ENCODE measurements at places on chromosomes 3 and 15.

DNA sequence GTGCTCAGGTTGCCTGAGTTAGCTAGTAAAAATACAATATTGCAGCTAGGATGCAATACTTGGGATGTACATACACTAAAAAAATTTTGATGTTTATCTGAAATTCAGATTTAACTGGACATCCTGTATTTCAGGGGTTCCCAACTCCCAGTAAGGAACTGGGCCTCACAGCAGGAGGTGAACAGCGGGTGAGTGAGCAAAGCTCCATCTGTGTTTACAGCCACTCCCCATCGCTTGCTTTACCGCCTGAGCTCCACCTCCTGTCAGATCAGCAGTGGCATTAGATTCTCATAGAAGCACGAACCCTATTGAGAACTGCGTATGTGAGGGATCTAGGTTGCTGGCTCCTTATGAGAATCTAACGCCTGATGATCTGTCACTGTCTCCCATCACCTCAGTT is 285.1 kb upstream of the PROK2 start:
- DNase-seq = no peak

GRCh38 chr15:89803941-89804800 is 10.5 kb downstream of the ANPEP start:
- no peak for DNase-seq

- no peak for DNase-seq
Measured at GRCh38 chr3:169387751-169388696, 275.5 kb downstream of the MECOM start.

GRCh38 chr3:40713795-40714194 is 189.0 kb downstream of the ZNF621 start:
- DNase-seq = no peak

GRCh38 chr3:194382196-194382891 is 12.8 kb upstream of the LRRC15 start:
- DNase-seq = no peak

DNA sequence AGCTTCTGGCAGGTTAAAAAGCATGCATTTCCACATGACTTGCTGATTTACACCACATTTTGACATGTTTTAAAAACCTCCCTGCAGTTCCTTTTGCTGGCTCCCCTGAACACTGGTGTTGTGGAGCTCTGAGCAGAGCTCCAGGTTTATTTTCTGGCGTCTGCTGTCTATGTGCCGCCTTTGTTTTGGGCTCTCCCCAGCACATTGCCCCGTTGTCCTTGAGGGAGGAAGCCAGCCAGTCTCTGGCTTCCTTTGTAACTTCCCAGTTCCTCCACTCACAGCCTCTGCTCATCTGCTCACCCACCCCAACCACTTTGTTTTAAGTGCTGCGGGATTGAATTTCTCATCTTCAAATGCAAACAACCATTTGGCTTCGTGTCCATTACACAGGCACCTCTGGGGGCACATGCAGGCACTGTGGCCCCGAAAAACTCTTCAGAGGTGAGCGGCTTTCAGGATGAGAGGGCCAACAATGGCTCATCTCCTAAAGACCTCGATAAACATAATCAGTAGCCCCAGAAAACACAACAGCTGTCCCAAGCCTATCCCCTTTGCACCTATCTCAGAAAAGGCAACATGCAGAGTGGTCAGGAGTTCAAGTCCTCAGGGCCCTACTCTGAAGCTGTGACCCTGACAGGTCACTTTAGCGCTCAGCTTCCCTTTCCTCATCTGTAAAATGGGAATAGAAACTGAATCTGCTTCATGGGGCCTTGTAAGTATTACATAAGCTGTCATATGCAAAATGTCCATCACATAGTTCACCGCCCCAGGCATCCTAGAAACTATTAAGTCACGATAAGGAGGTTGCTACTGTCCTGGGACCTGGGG is 1.3 kb upstream of the MEF2A start:
- no peak for DNase-seq

DNA sequence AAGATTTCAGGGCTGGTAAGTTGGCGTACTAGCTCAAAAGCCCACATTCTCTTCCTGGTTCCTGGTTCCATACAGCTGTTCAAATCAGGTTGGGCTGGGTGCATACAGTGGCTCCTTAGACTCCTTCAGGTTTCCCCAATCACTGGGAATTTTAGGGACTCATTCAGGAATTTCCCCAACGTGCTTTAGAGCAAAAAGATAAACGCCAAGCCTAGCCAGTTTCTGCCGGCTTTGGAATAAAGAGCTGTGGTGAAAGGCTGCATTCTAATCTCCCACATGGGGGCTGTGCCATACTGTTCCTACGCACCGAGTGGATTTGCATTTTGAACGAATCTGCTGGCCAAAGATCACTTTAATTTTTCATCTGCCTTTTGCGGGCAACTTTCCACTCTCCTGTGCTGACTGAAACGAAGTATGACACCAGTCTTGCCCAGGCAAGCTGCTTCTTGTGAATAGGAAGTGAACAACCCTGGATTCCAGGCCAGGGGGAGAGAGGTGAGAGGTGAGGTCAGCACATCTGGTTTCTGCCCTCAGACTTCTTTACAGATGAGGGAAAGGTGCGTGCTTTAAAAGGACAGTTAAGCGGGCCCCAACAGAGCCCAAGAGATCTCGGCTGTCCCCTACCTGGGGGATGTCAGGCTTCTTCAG is 184.2 kb upstream of the PDZRN3 start:
- DNase-seq = no peak

DNA sequence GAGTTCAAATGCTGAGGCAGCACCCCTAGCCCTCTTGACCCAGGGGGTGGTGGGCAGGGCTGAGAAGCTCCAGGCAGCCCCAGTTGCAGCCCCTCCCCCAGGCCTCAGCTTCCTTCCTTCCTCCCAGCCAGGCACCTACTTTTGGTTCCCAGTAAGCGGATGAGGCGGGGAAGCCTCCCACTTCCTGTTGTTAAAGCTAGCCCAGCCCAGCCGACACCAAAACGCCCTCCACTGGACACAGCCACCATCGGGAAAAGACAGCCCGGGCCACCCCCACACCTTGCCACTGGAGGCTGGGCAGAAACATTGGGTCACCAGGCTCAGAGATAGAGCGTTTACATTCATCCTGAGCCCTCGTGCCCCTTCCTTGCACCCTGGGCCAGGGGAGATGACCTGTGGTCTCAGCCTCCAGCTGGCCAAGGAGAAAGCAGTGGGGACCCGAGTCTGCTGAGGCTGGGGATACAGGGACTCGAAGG is 3.5 kb downstream of the DUSP7 start:
- no peak for DNase-seq

GRCh38 chr15:77187751-77188464 is 117.0 kb upstream of the TSPAN3 start:
- no peak for DNase-seq

DNA sequence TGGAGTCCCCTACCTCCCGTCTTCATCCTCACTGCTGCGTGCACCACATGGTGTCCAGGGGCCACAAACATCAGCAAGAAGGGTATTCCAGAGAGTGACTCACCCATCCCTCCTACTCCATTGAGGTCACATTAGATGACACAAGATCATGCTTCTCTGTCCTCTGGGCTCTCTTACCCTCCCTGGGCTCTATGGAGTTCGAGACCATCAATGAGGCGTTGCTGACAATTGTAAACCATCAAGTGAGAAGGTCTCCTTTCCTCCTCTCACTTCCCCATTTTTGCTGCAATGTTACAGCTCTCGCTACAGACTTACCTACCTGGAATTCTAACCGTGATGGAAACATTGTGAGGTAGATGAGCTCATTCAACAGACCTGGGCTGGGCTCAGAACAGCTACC is 51.7 kb downstream of the HMCES start:
- no peak for DNase-seq

- no peak for DNase-seq
Measured at GRCh38 chr3:154050766-154051165, 70.4 kb upstream of the ARHGEF26 start.

DNA sequence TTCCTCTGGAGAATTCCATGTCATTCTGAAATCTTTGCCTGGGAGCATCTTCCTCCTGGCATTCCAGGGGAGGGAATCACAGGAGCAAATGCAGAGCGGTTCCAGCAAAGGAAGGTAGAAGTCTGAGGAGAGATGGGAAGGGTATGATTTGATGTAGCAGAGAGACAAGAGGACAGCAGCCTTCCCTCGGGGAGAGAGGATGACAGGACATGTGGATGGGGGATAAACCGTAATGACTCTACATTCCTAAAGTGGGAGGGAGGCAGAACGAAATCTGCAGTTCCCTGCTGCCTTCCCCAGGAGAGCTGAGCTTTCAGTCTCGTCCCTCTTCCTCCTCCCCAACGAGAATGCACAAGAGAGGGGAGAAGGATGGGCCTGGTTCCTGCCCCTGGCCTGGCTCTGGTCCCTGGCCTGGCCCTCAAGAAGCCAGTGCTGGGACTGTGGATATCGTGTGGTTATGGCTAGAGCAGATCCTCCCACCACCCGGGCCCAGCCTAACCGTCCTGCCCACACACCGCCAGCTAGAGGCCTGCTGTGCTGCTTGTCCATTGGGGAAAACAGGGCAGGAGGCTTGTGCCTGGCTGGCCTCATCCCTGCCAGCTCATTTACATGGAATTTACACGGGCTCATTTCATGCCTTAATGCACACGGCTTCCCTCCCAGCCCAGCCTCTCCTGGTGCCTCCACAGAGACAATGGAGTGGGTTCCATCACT is 26.6 kb downstream of the SEMA7A start:
- DNase-seq = no peak

GRCh38 chr3:131756405-131756804 is 253.6 kb upstream of the MRPL3 start:
- no peak for DNase-seq

DNA sequence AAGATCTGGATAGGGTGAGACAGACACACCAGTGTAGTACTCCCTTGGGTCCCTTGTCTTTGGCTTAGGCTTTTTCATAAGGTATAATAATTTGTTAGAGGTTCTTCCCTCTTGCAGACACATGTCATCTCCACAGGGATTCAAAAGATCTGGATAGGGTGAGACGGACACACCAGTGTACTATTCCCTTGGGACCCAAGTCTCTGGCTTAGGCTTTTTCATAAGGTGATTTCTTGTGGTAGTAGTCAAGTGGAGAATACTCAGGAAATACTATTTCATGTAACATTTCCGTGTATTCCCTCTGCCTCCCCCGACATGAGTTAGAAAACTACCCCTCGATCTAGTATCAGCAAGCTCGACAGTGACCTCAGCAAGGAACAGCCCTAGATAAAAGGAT is 954 bp upstream of the MAPKBP1 start:
- no peak for DNase-seq

GRCh38 chr3:105139881-105140560 is 226.7 kb upstream of the ALCAM start:
- DNase-seq = no peak

GRCh38 chr3:45178183-45179023 is 32.2 kb upstream of the CDCP1 start:
- no peak for DNase-seq

GRCh38 chr3:170725285-170725731 is 139.4 kb upstream of the SLC7A14 start:
- DNase-seq = no peak

- no peak for DNase-seq
Measured at GRCh38 chr3:29466442-29466841, 185.6 kb downstream of the RBMS3 start.

GRCh38 chr15:41013691-41014414 is 60.6 kb downstream of the CHAC1 start:
- DNase-seq = no peak

DNA sequence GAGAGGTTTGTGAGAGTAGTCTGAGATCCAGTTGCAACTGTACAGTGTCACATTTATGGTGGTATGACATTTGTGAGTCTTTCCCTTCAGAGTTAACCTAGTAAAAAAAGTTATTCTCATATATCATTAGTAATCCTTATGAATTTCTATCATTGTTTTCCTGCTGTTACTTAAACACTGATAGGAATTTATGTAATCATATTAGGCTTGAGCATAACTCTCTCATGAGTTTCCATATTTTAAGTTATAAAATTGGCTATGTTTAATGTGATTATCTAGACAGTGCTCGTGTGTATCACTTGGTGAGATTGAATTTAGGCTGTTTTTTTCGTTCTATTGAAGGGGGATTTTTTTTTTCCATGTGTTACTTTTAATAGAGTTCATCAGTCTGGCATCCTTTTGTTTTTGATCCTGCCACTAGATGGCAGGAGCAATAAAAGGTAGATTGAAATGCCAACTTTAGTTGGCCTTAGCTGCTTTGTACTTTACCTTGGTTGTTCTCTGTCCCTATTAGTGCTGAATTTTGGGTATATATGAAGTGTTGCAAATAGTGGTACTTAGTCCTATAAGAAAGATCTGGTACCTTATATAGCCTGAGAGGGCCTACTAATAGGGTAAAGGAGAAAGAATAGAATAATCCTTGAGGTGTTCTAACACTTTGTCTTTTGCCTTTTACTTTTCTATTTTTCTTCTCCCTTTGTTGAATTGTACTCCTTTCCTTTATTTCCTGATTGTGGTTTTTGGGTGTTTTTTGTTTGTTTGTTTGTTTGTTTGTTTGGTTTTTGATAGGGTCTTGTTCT is 17.9 kb downstream of the STT3B start:
- no peak for DNase-seq
